Left lung (tissue), 14 donors: ENCODE measurements at places on chromosomes 1 and 21. TPM values are rescaled to one million over a fixed set of nuclear protein-coding genes. Genes with fewer than 3 reads are reported as not detected.

GRCh38 chr1:160830321-160831153 lies 32.1 kb downstream of the CD244 start:
- peak; percentile 52 for DNase-seq

DNA sequence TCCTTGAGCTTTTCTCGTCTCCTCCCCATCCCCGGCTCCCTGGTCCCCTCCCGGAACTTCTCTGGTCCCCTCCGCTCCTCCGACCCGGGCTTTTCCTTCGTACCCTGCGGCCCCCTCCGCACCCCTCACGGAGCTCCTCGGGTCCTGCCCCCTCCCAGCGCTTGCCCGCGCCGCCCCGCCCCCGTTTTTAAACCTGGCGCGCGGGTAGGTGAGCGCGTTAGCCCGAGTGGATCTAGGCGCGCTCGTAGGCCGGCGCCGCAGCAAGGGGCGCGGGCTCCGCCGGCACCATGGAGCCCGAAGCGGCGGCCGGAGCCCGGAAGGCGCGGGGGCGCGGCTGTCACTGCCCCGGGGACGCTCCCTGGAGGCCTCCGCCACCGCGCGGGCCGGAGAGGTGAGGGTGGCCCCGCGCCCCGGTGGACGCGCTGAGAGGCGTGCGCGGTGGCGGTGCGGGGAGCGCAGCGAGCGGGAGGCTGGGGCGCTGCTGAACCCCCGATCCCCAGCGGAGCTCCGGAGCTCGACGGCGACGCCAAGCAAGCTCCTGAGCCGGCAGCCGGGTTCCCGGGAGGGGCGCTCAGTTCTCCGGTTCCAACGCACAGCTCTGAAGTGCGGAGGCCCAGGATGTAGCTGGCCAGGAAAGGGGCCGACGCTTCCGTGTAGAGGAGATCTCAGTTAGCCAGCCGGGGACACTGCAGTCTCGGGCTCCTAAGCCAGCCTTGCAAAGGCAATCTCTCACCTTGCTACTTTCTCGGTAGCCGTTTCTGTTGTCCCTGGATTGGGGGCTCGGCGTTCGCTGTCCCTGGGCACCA lies at the start of gene RIPPLY3:
Gene RIPPLY3 (plus strand): TSS at position 217 of the 806 bp plus-strand sequence. CDS start 71 bp downstream, at position 288.
- DNase-seq, result no peak

OR2T33 gene
- polyA plus RNA-seq, result not detected

DNA sequence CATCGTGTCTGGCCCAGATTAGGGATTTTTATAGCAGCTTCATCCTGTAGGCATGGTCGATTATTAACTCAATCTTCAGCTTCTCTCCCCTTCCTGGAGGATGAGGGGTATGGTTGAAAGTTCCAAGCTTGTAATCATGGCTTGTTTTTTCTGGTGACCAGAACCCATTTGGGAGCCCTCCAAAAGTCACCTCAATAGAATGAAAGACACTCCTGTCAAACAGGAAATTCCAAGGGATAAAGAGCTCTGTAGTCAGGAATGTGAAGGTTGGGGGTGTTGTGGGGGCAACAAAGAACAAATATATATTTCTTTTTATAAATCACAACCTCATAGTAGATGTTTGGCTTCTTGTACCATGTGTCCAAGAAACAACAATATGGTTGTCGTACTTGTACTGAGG lies 212.7 kb upstream of the ESRRG start:
- DNase-seq, result no peak

FOXJ3 gene
- 59.6 TPM for polyA plus RNA-seq

DNA sequence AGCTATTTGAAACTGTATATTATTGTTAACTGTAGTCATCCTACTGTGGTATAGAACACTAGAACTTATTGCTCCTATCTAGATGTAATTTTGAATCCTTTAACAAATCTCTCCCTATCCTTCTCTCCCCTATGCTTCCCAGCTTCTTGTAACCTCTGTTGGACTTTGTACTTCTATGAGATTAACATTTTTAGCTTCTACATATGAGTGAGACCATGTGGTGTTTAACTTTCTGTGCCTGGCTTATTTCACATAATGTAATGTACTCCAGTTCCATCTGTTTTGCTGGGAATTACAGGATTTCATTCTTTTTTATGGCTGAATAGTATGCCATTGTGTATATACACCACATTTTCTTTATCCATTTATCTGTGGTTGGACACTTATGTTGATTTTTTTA lies 64.5 kb upstream of the KIAA1614 start:
- DNase-seq, result no peak

GBP6 gene
- polyA plus RNA-seq, result 0.26 TPM

GRCh38 chr1:211332830-211333229 lies 6.2 kb downstream of the TRAF5 start:
- no peak for DNase-seq

GRCh38 chr1:91622616-91623015 lies 122.0 kb downstream of the CDC7 start:
- DNase-seq, result no peak

TSPEAR gene
- polyA plus RNA-seq, result 4.7 TPM

GRCh38 chr21:42220138-42220701 lies 1.3 kb downstream of the ABCG1 start:
- DNase-seq, result no peak

DNA sequence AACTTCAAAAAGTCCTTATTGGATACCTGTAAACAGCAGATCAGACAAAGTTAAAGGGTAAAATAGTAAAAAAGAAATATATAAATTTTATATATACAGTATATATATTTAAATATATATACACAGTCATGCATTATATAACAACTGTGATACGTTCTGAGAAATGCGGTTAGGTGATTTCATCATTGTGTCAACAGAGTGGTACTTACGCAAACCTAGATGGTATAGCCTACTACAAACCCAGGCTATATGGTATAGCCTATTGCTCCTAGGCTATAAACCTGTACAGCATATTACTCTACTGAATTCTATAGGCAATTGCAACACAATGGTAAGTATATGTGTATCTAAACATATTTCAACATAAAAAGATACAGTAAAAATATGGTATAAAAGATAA lies 222.7 kb downstream of the NUF2 start:
- DNase-seq, result no peak

- no peak for DNase-seq
These were observed 9.8 kb downstream of the RGS8 start for GRCh38 chr1:182674346-182675246.

SLC44A3 gene
- 30.1 TPM for polyA plus RNA-seq

ANGPTL7 gene
- polyA plus RNA-seq, result 0.17 TPM

HES4 gene
- 10.4 TPM for polyA plus RNA-seq

DNA sequence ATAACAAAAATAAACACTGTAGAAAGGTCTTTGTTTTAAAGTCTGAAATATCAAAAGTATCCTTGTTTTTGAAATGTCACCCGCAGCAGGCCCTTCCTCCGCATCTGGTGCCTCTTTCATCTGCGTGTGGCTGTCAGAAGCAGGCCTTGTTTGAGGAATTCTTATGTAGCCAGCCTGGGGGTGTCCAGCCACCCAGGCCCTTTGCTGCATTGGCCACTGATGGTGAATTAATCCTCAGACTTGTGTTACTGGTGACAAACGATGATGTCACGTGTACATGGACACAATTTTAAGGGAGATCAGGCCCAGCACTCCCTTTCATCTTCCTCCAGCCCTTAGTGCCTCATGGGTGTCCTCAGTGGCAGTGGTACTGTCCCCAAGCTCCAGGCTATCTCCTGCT lies 208.0 kb upstream of the GALNT2 start:
- no peak for DNase-seq

- peak; percentile 93 for DNase-seq
These were observed at the start of gene AGO4 for GRCh38 chr1:35807614-35808449. AGO4 (plus strand) TSS chr1:35808016; CDS start chr1:35808417, 401 bp downstream.

- DNase-seq, result no peak
These were observed 144.8 kb downstream of the BACH1 start for GRCh38 chr21:29443411-29444010.

LMX1A gene
- polyA plus RNA-seq, result not detected

GRCh38 chr1:65606426-65606825 lies 186.0 kb downstream of the LEPR start:
- no peak for DNase-seq

DNA sequence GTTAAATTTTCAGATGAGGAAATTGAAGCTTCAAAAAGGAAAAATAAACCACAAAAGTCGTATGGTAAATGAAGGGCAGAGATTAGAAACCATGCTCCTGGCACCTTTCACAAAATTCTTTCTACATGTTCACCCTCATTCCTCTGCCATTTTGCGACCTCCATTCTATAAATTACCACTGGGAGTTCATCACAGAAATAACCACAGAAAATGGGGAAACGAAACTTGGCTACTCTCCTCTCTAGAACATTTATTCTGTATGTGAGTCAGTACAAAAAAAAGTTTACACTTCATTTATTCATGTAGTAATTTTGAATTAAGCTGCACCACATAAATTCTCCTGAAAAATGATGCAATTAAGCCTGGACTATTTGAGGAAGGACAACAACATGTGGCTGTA lies 320.9 kb upstream of the C1orf87 start:
- DNase-seq, result no peak

BEST4 gene
- polyA plus RNA-seq, result 0.87 TPM

DNA sequence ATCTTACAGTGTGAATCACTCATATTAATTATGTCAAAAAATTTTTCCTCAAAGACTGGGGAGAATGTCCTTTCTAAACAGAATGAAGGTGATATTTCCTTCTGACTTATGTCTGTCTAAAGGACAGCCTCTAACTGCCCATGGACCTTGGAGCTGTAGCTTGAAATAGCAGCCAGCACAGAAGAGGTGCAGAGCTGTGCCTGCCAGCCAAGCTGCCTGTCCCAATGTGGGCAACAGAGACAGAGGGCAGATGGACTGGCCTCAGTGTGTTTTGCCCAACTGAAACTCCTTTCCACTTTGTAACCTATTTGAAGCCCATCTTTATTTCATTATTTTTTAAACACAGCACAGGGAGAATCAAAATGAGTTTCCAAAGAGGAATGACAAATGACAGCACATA lies 97.6 kb upstream of the DYNLT5 start:
- no peak for DNase-seq

SEMA4A gene
- polyA plus RNA-seq, result 25.6 TPM

DNA sequence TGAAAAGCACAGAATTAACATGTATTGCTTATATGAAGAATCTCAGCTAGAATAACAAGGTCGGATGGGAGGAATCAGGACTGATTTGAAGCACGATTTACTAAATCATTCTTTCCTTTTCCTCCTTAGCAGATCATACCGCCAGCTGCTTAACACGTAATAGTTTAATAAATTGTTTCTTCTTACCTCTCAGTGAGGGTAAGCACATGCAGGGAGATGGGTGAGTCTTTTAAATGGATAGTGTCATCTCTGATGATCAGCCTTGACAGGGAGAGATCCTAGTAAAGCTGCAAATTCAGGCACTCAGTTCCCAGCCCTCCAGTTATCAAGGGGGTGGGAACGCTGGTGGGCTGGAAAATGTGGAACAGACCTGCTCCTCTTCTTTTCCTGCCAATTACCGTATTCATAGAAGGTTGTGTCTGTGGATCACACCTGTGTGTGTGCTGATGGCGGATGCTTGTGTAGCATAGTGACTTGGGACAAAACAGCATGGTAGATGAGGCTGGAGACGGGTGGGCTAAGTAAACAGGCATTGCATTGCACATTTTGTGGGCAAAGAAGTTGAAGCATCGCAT lies 30.7 kb downstream of the NTPCR start:
- no peak for DNase-seq

GRCh38 chr1:10662090-10662688 lies 134.3 kb downstream of the CASZ1 start:
- no peak for DNase-seq

GRCh38 chr21:34590520-34590919 lies 24.4 kb downstream of the RCAN1 start:
- DNase-seq, result no peak

GRCh38 chr1:116836099-116836498 lies 73.6 kb upstream of the PTGFRN start:
- no peak for DNase-seq

- DNase-seq, result no peak
These were observed 7.0 kb upstream of the CDCP2 start for GRCh38 chr1:54159733-54160316.

- peak; percentile 42 for DNase-seq
These were observed 4.3 kb downstream of the TCHH start for GRCh38 chr1:152110860-152111514.

DNA sequence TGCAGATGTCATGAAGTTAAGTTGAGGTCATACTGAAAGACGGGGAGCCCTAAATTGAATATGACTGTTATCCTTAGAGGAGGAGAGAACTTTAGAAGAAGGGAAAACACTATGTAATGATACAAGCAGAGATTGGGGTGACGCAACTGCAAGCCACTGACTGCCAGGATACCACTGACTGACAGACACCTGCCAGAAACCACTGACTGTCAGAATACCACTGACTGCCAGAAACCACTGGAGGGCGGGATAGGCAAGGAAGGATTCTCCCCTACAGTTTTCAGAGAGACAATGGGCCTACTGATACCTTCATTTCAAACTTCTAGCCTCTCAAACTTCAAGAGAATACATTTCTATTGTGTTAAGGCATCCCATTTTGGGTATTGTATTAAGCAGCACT lies 388.7 kb downstream of the USH2A start:
- no peak for DNase-seq

- no peak for DNase-seq
These were observed 3.6 kb downstream of the WDTC1 start for GRCh38 chr1:27238032-27238431.

RIMKLA gene
- polyA plus RNA-seq, result 0.81 TPM

GRCh38 chr21:45404730-45405270 lies at the start of gene COL18A1:
COL18A1 (plus strand) TSS chr21:45405165; CDS start chr21:45405231, 66 bp downstream.
- peak; percentile 86 for DNase-seq

DNA sequence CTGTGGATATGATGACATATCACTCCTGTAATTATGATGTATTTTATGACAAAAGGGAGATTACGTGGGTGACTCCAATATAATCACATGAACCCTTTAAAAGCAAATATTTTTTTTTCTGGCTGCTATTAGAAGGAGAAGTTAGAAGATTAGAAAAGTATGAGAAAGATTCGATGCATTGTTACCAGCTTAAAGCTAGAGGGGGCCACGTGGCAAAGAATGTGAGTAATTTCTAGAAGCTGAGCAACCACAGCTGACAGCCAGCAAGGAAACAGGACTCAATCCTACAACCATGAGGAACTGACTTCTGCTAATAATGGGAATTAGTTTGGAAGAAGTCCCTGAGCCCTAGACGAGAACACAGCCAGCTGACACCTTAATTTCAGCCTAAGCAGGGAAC lies 56.3 kb upstream of the C1orf87 start:
- DNase-seq, result no peak

LCE3E gene
- not detected for polyA plus RNA-seq
